ENCODE measurements at places on chromosomes 4 and X.
A peak's percentile ranks its signal among the peaks of the same experiment; 100 is the strongest.

GRCh38 chr4:75302648-75303047 lies 211.6 kb downstream of the RCHY1 start:
- DNase-seq, result no peak

DNA sequence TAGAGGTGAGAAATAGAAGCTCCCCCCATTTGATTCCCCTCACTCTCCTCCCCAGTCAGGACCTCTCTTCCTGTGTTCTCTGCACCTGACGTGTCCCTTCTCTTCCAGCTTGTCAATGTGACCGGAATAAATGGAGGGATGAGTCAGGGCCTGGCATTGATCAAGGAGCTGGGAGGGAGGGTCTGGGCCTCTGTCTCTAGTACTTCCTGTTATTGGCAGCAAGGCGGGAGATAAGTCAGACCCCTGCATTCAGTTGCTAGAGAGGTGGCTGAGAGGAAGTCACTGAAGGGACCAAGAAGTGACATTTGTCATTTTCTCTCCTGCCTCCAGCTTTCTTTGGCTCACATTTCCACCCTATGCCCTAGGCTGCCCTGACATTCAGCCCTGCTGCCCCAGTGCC lies 35.1 kb upstream of the ZNF41 start:
- DNase-seq, result no peak

DNA sequence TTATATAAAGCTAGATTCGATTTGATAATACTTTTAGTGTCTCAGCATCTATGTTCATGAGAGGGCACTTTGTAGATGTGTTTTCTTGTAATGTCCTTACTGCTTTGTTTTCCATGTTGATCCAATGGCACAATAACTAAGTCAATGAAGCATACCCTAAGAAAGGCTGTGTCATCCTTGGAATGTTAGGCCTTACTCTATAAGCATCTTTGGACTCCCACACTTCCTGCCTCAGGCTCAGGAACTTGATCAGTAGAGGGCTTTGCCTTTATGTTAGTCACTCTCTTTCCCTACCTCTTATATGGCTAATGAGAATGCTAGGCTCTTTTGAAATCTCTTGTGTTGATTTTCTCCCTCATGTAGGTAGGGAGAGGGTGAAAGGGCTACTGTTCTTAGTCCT lies 33.2 kb upstream of the EDA2R start:
- DNase-seq, result no peak

DNA sequence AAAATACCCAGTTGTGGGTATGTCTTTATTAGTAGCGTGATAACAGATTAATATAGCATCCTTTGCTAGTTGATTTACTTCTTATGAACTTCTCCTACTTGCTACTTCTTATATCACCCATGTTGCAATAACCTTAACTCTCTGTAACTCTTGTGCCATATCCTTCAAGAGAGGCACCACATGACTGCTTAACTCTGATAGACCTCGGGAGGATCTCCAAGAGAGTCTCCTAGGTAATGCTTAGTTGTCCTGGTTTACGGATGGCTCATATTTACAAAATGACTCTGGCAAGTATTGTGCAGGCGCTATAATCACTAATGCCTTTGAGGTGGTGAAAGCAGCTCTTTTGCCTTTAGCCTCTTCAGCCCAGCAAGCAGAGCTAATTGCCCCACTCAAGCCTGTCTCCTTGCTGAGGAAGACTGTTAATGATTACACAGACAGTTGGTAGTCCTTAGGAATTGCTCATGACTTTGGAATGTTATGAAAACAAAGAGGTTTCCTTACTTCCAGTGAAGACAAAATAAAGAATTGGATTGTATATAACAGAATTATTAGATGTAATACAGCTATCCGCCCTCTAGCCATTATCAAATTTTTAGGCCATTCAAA lies 1305.8 kb downstream of the PCDH7 start:
- peak; percentile 25 for DNase-seq

- no peak for DNase-seq
Measured at GRCh38 chr4:5632571-5632970, 75.8 kb downstream of the EVC2 start.

DNA sequence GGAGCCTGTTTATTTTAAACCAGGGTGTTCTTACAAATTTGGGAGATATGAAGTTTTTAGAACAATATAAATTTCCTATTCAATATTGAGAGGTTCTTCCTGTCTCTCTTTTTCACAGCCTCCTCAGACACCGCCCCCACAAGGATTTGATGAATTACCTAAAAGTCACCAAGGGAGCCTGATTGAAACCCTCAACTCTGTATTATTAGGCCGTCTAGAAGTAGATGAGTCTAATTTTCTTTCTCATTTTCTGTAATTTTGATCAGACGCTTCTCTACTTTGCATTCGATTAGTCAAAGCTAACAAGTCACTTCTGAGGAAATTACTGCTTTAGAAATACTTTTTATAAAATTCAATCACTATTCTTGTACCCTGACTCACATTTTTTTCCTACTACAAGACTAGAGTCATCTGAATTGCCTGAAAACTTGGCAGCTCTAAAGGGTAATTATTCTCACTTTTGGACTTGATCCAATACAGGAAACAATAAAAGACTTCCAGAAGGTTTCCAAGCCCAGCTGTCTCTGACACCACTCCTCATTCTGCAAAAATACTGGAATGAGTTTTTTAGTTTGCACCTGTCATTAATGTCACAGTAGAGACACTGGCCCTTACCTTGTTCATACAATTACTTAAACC lies 111.2 kb downstream of the ELOVL6 start:
- DNase-seq, result peak; percentile 92

DNA sequence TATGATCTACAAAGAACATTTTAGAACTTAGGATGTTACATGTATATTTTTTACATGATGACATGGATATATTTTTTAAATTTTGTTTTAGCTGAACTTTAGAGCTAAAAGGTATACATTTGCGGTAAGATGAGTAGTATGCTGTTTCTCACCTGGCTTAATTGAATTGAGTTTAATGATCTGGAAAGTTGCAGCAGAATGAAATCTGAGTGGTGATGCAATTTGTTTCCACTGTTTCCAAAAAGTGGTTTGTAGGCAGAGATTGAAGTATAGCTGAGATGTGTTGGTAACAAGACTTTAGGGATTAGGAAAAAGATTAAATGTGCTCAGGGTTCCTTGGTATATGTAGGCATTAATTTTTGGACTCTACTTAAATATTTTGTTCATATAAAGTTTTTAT lies 68.1 kb downstream of the HPF1 start:
- DNase-seq, result no peak

DNA sequence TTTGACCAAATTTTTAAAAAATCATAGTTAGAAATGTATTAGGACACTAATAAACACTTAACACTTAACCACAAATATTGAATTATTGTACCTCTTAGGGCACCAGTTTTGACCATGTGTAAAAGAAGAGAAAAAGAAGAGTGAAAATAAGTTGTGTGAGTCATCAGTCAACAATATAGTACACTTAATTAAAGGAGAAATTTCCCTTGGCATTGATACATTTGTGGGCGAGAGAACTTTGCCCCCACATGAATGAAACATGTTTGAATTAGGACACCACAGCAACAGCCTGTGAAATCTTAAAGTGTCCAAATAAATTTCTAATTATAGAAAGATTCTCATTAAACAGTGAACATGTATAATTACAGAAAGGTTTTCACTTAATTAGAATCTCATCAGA lies 1292.8 kb upstream of the TENM3 start:
- DNase-seq, result no peak

DNA sequence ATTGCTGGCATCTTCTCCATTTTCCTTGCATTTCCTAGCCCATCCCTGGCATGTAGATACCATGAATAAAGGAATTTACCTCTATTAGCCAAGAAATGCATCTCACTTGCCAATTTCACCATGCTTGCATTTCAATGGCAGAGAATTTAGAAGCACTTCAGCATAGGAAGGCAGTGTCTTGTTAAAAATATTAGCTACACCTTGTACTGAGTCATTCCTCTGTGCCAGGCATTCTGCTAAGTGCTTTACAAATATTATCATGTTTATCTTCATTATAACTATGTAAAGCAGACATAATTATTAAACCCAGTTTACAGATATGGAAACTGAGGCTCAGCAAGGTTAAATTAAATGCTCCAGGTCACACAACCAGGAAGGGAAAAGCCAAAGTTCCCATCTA lies 138.2 kb downstream of the NPNT start:
- no peak for DNase-seq

GRCh38 chrX:71949844-71950445 lies 39.3 kb downstream of the NHSL2 start:
- no peak for DNase-seq

DNA sequence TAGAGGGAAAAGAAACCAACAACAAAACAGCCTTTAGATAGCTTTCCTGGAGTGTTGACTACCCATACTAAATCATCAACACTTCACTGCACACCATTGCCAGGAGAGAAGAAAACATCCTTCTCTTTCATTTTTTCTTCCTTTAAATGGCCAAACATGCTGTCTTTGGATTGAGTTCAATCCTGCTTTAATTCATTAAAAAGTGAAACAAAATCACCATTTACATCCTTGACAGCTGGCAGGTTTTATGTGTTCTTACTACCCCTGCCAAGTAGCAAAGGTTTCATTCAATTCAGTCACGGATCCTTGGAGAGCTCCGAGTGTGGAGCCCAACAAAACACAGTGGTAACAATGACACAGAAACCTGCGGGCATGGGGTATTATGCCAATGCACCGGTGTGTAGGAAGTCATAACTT lies 568.3 kb downstream of the ANKRD50 start:
- no peak for DNase-seq

DNA sequence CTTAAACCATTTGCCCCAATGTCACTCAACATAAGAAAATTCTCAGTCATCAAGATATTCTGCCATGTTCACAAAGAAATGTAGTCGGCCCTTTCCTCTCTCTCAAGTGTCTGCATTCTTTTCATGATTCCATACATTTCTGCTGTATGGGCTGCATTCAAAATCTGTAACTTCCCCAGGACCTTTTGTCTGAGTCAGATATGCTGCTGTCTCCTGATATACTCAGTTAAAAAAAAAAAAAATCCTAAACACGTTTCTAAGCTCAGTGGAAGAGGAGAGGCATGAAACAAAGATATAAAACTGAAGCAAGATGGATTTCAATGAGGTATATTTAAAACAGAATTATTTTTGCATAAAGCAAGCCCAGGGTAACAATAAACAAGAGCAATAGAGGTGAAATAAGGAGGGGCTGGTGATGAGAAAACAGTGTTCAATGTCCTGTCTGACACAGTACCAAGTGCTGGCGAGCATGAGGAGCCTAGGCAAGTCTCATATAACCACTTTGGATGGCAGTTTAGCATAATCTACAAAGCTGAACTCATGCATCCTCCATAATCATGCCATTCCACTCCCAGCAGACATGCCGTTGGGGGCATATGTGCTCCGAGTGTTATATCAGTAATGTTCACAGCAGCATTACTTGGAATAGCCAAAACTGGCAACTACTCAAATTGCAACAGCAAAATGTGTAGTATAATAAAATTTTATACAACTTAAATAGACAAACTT lies 76.7 kb downstream of the MANBA start:
- peak; percentile 63 for DNase-seq

DNA sequence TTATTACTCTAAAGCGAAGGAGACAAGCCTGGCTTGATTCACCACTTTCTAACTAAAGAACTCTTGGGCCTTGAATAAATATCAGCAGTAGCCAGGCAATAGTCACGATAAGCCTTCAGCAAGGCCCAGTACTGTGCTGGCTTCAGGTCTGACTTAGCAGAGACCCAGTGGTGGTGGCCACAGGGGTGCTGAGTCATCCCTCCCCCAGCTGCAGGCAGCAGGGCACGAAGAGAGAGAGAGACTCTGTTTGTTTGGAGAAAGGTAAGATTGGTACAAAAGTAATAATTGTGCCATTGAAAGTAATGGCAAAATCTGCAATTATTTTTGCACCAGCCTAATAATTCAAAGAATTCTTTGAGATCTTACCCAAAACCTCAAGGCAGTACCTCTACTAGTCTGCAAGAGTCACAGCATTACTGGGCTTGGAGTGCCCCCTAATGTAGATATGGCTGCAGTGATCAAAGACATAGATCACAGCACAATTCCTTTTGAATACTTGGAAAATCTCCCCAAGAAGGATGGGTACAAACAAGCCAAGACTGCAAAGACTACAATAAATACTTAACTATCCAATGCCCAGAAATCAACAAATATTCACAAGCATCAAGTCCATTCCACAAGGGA lies 159.5 kb upstream of the USP38 start:
- peak; percentile 47 for DNase-seq

DNA sequence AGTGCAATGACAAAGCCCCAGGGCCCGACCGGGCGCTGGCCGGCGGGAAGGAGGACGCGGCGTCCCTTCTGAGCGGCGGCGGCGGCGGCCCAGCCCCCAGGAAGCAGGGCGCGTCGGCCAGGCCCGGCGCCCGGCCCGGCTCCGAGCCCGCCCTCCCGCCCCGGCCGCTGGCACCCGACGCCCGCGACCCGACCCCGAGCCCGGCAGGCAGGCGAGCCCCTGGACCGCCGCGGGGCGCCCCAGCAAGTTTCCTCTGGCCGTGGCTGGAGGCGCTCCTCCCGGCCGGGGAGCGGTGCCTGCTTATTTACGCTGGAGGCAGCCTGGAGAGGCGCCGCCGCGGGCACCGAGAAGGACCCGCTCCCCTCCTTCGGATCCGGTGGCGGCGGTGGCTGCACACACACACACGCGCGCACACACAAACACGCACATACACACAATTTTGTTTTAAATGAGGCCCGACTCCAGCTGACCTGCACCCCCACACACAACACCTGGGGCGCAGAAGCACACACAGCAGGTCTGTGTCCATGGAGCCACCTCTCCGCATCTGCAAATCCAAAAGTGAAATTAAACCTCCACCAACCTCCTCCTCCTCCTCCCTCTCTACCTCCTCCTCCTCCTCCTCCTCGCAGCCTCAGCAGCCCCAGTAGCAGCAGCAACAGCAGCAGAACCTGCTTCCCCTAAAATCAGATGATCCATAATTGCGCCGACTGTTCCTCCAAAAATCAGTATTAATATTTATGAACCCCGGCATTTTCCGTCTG lies 669 bp downstream of the IRF2 start:
- DNase-seq, result peak; percentile 23

- no peak for DNase-seq
Measured at GRCh38 chrX:112457788-112458187, 221.9 kb downstream of the LHFPL1 start.

DNA sequence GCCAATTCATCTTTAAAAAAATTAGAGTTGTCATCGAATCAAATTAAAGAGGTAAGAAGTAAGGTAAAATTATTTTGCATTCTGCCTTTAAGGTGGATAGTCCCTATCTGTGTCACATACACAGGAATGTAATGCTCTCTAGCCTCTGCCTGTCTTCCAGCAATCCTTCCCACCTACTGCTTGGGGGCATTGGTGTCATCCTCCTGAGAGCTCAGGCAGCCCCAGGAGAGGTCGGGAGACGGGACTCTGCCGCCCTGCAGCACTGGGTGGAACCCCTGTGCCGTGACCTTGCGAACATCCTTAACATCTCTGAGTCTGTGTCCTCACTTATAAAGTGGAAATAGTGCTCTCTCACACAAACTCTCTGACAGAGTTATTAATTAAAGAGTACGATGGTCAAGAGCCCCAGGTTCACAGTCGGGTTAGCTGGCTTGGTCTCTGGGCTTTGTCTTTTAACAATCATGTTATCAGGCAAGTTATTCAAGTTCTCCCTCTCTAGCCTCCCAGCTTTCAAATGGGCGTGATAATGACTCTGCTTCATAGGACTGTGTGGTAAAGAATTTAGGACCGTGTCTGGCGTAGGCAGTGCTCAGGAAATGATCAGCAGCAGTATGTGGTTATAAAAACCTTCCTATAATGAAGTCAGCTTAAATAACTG lies 10.2 kb downstream of the TLR3 start:
- no peak for DNase-seq

- DNase-seq, result no peak
Measured at GRCh38 chrX:135512508-135513129, 7.8 kb upstream of the INTS6L start.
